Left renal pelvis (tissue), 4 donors: ENCODE measurements at places on chromosomes 1 and 21. TPM values are rescaled to one million over a fixed set of nuclear protein-coding genes. Genes with fewer than 3 reads are reported as not detected.

GPATCH4 gene
- 35.1 TPM for polyA plus RNA-seq

DNA sequence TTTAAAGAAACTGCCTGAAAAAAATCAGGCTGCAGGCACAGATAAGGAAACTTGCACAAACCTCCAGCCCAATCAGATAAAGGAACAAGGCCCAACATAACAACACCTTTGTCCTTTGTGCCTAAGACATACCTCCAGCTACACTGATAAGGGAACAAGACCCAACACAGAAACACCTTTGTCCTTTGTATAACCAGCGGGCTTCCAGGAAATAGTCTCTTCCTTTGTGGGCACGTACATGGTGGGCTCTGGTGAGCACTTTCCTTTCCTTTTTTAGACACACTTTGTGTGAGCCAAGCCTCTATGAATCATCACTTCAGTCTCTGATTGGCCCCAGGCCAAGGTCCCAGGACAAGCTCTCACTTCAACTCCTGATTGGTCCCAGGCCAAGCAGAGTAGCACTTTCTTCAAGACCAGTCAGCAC lies 23.6 kb downstream of the ZNF670 start:
- DNase-seq = no peak

DNA sequence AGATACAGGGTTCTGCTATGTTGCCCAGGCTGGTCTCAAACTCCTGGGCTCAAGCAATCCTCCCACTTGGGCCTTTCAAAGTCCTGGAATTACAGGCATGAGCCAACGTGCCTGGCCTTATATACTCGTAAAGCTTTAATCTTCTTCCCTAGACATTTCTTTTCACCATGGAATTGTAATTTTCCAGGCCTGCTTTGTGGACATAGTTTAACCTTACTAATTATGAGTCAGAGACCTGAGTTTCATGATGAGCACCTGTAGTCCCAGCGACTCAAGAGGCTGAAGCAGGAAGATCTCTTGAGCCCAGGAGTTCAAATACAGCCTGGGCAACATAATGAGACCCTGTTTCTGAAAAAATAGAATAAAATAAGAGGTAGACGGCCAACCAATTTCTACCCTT lies 12.3 kb downstream of the PATJ start:
- DNase-seq = no peak

DNA sequence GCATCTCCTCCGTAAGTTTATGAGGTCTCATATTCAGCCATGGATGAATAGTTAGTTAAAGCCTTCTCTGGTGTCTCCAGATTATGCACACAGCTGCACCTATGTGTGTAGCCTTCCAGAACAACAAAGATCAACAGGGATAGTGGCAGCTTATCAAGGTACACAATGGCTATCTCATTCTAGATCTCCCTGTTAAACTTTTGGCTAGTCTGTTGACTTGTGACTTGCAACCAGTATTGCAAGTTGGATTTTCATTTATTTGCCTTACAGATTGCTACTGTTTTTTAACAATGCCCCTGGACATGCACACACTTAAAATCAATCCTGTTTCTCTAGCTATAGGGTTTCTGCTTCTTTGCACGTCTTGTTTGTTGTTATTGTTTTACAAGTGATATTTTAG lies 363.2 kb downstream of the OMA1 start:
- no peak for DNase-seq

GRCh38 chr21:19326531-19327319 lies 923.1 kb upstream of the TMPRSS15 start:
- no peak for DNase-seq

DNA sequence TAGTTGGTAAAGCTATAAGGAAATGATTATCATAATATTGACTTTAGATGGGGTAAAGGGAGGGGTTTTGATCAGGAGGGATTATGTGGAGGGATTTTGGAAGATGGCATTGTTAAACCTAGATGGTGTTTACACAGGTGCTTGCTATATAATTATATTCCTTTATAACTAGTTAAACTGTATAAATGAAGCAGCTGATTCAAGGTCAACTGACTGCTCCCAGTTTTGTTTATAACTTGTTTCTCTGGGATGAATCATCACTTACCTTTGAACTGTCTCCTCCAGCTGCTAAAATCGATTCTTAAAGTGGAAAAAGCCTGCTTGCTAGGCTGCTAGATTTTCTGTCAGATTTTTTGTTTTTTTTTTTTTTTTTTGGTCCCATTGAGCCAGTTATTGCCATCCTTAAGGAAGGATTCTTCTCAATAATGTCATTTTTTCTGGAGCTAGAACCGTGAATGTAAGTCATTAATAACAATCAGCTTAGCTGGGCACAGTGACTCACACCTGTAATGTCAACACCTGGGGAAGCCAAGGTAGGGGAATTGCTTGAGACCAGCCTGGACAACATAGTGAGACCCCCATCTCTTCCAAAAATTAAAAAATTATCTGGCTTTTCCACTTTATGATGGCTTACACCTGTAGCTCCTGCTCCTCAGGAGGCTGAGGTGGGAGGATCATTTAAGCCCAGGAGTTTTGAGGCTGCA lies 153.2 kb downstream of the PIK3R3 start:
- DNase-seq = no peak

GLUL gene
- 306 TPM for polyA plus RNA-seq

LCE3D gene
- not detected for polyA plus RNA-seq

DNA sequence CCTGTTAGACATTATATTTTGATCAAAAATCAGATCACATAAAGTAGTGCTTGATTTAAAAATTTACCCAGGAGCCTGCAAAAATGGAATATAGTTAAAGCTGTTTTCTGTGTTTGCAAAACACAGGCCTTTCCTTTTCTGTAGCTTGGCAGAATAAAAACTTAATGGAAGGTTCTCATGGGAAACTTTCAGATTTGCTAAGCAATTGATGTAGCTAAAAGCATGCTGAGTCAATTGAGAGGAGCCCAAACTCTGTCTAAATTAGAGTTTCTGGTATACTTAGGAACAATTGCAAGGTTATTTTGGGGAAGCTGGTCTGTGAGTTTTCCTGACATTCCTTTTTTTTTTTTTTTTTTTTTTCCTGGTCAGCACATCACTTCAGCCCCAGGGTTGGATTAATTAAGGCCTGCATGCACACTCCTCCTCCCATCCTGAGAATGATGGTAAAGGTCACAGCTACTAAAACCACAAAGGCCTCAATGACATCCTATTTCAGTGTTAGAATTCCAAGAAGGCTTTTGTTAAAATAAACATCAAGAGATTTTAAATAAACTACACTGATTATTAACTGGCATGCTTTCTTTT lies 608.7 kb downstream of the PLPP3 start:
- no peak for DNase-seq

- no peak for DNase-seq
Measured at GRCh38 chr1:154442006-154442740, 37.0 kb downstream of the IL6R start.

HSD3B2 gene
- 1.4 TPM for polyA plus RNA-seq

KCNE2 gene
- polyA plus RNA-seq = 1.0 TPM

CBR3 gene
- polyA plus RNA-seq = 1.6 TPM

GRCh38 chr1:16721871-16722641 lies 18.3 kb upstream of the RNU1-4 start:
- DNase-seq = no peak

- DNase-seq = peak; percentile 45
Measured at GRCh38 chr1:93275634-93276295, 69.9 kb upstream of the DR1 start.

GRCh38 chr1:16727190-16728111 lies 12.9 kb upstream of the RNU1-4 start:
- DNase-seq = no peak

MRPS21 gene
- 50.9 TPM for polyA plus RNA-seq

DNALI1 gene
- polyA plus RNA-seq = 52.1 TPM

- no peak for DNase-seq
Measured at GRCh38 chr1:33151116-33151515, 30.7 kb downstream of the TRIM62 start.

DNA sequence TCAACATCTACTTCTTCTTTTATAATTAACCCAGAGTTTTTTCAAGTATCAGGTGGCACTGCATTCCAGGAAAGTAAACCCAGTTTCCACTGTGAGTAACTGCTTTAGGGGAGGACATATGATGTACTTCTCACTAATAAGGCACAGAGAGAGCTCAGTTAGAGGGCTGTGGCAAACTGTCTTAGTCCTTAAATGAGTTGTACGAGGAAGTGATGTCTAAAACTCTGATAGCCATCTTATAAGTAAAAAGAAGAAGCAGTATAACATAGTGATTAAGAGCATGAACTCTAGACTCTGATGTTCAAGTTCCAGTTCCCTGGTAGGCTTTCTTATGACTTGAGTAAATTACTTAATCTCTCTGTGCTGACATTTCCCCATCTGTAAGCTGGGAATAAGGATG lies 58.7 kb upstream of the PTGS2 start:
- no peak for DNase-seq

GRCh38 chr1:223492044-223492443 lies 98.8 kb downstream of the CCDC185 start:
- no peak for DNase-seq

NOTCH2 gene
- 136 TPM for polyA plus RNA-seq

GRCh38 chr1:233368106-233368788 lies 40.7 kb downstream of the MAP3K21 start:
- DNase-seq = no peak

GRCh38 chr1:219155135-219155534 lies 18.5 kb upstream of the LYPLAL1 start:
- DNase-seq = no peak

GRCh38 chr21:45551316-45551715 lies 9.1 kb upstream of the SLC19A1 start:
- no peak for DNase-seq

PRAMEF13 gene
- polyA plus RNA-seq = not detected

- DNase-seq = no peak
Measured at GRCh38 chr1:173149887-173150286, 57.2 kb downstream of the TNFSF4 start.

- DNase-seq = no peak
Measured at GRCh38 chr1:64848803-64849202, 103.9 kb downstream of the RAVER2 start.

RIIAD1 gene
- not detected for polyA plus RNA-seq

GRCh38 chr1:54989968-54990810 lies 8.5 kb upstream of the BSND start:
- no peak for DNase-seq

TFAP2E gene
- 0.61 TPM for polyA plus RNA-seq

GRCh38 chr1:232581932-232582331 lies 48.0 kb downstream of the SIPA1L2 start:
- DNase-seq = no peak

- no peak for DNase-seq
Measured at GRCh38 chr1:58561633-58562032, 15.1 kb upstream of the OMA1 start.

GRCh38 chr1:244341455-244342450 lies 110.0 kb downstream of the ADSS2 start:
- no peak for DNase-seq

DNA sequence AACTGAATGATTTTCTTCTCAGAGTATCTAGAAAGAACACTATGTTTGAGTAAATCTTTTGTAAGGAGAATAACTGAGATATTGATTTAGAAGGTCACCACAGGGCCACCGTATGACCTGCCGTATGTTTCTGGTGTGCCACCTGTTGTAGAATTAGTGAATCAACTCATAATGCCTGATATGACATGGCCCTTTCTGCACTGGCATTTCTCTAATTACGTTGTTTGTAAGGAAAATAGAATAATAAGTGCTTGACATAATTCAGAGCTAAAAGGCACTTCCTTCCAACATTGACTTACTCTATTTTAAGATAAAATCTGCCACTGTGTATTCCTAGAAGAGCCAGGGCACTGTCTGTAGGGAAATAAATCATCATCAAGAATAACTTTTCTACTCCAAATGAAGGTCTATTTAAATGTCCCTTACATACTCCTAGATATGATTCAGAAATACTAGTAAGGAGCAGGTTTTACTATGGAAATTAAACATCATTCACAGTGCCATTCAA lies 101.7 kb downstream of the PHTF1 start:
- DNase-seq = no peak

GRCh38 chr21:16942703-16943102 lies 570.1 kb upstream of the CXADR start:
- no peak for DNase-seq

DNA sequence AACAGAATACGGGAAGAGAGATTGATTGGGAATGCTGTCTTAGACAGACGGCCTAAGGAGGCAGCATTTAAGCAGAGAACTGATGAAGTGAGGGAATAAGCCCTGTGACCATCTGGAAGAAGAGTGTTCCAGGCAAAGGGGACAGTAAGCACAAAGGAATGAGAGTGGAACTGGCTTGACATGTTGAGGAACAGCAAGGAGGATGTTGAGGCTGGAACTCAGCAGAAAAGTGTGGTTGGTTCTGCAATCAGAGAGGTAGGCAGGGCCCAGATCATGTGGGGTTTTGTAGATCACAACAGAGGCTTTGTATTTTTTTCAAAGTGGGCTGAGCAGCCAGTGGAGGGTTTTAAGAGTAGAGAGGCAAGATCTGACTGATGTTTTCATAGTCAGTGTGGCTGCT lies 157.4 kb downstream of the DNM3 start:
- DNase-seq = no peak

DNA sequence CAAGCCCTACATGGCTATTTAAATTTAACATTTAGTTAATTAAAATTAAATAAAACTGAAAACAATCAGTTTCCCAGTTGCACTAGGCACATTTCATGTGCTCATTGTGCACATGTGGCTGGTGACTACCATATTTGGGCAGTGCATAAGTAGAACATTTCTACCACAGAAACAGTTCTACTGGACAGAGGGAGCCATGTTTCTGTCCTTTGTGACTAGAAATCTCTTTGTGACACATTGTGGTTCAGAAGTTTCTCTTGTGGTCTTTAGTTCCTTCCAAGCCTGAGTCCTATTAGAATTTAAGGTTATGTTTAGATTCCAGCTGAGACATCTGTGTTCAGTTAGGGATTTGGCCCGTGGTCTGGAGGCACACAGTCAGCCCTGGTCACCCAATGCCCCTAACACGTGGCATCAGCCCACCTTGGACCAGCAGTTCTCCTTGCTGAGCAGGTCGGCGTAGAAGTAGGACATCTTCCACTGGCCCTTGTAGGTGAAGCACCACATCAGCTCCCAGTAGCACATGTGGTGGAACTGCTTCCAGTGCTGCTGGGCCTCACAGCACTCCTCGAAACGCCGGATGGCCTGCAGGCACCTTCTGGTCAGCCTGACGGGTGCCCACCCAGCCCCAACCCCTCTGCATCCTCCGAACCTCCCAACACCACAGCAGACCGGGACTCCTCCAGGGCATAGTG lies 29.1 kb downstream of the TTC39A start:
- DNase-seq = no peak

DNA sequence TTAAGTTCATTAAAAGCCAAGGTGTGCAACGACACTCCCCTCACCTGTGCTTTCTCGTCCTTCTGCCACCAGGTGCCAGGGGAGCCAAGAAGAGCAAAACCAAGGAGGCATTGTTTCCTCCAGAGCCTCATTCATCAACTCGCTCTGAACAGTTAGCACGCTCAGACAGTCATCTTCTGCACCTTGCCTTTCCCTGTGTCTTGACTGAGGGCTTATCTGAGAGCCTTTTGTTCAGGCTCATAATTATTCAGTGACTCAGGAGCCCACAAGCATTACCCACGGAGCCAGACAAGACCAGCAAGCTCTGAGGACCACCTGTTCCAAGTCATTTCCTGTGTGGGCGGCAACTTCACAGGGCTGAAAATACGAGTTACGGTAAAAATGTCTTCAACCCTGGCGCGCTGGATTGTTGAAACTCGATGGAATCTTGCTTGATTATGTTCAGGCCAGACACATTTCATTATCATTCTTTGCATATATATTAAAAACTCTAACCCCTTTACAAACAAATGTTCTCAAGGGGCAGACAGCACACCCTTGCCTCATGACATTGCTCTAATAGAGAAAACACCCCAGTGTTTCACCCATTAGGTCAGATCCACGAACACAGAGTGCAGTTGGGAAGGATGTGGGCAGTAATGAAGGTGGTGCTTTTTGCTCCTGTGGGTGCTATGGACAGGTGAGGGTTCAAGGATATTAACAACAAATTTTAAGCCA lies 89.7 kb upstream of the RUNX1 start:
- no peak for DNase-seq

- DNase-seq = no peak
Measured at GRCh38 chr1:34984793-34985608, at the start of gene TMEM35B. TSS of gene TMEM35B (minus strand) at chr1:34985347. CDS start at chr1:34985305, 42 bp downstream.
